H54 (cell line): ENCODE measurements at places on chromosomes 2 and 18.

GRCh38 chr2:226077841-226078240 lies 678.3 kb downstream of the NYAP2 start:
- DNase-seq = no peak

DNA sequence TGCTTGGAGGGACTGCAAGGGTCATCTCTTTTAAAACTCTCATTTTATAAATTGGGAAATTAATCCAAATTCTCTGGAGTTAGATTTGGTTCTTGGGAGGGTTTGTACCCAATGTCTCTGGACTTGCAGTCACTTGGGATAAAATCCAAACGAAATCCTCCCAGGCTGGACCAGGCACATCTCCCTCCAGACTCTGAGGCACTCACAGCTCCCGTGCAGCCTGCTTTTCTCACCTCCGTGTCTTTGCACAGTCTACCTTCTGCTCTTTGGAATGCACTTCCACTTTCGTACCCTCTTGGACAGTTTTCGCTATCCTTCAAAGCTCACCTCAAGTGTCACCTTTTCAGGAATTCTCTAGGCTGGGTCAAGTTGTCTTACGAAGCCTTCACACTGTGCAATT lies 166.3 kb downstream of the MYCN start:
- no peak for DNase-seq

DNA sequence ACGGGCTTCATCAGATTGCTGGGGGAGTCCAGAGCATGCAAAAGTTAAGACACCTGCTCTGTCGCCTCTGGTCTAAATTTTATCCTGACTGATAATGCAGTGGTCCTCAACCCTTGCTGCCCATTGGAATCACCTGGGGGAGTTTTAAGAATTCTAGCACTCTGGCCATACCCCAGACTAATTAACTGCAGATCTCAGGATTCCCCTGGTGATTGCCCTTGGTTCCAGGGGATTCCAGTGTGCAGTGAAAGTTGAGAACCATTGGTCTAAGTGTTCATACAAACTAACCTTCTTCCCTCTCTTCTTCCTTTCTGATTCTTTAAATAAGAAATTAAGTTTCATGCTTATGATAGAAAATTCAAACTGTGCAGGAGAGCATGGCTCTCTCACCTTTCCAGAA lies 105.7 kb upstream of the MGAT5 start:
- DNase-seq = no peak

DNA sequence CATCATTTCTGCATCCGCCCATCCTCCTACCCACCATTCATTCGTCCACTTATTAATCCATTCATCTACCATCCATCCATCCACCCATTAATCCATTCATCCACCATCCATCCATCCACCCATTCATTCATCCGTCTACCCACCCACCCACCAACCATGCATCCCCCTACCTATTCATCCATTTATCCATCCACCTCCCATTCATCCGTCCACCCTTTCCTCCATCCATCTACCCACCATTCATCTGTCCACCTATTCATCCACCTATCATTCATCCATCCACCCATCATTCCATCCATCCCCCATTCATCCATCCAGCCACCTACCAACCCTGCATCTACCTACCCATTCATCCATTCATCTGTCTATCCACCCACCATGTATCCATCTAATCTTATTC lies 83.5 kb upstream of the MCFD2 start:
- no peak for DNase-seq

DNA sequence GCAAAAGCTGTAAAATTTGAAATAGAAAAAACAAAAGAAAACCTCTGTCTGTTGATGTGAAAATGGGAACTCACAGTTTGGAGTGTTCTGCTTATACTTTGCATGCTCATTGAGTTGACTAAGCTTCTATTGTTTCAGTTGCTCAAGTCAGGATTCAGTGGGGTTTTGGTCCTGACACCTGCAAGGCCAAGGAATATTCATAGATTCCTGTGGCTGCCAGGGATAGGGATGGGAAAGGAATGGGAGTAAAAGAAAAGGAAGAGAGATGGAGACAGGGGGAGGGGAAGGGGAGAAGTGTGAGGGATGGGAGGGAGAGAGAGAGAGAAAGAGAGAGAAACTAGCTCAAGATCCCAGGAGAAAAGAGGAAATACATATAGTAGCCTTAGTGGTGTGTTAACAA lies 1.3 kb downstream of the CPS1 start:
- DNase-seq = no peak

DNA sequence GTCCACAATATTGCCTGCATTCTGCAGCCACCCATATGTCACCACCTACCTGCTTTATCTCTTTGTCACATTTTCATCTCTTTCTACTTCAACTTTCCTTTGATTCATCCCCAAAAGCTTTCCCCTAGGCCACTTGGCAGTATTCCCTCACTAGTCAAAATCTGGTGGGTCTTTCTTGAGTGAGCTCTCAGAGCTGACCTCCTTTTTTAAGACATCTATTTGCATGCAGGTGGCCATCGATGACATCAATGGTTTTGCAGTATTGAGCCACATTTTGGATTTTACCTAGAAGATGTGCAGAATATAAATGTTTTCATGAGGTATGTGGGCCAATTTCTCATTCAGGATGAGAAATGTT lies 133.4 kb upstream of the REG3A start:
- DNase-seq = no peak

GRCh38 chr2:176158855-176159662 lies 2.0 kb downstream of the HOXD3 start:
- DNase-seq = no peak

- no peak for DNase-seq
Measured at GRCh38 chr2:191797500-191797899, 49.4 kb downstream of the CAVIN2 start.

DNA sequence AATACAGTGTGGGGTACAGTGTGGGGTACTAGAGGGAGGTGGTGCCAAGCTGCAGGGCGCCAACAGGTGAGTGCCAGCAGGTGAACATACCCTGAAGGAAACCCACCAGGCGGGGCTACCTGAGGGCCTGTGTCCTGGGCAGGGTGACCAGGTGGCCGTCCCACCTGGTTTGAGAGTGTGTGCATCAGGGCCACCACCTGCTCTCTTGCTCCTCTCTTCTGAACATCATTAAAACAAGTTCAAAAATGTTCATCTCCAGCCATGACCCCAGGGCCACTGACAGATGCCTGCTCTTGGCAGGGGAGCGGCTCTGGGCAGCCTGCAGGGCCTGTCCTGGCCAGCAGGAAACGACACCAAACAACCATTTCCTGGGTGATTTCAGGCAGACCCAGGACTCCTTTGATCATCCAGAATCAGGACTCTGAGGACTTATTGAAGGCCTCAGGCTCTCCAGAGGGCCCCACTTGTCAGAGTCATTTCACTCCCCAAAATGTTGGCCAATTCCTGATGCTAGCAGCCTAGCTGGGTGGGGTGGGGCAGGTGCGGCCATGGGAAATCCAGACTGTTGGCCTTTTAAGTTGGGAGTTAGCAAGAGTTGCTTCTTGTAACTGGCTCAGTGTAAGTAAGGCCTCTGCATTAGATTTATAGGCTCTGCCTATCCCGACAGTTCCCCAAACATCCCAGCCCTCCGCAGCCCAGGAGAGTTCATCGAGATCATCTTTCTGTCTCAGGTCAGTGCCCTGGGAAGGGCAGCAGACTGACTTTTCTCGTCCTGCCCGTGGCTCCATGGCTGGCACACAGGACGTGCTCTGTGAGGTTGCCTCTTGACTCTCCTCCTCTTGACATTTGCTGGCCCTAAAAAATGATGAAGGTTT lies 111.5 kb upstream of the ZNF236 start:
- no peak for DNase-seq

DNA sequence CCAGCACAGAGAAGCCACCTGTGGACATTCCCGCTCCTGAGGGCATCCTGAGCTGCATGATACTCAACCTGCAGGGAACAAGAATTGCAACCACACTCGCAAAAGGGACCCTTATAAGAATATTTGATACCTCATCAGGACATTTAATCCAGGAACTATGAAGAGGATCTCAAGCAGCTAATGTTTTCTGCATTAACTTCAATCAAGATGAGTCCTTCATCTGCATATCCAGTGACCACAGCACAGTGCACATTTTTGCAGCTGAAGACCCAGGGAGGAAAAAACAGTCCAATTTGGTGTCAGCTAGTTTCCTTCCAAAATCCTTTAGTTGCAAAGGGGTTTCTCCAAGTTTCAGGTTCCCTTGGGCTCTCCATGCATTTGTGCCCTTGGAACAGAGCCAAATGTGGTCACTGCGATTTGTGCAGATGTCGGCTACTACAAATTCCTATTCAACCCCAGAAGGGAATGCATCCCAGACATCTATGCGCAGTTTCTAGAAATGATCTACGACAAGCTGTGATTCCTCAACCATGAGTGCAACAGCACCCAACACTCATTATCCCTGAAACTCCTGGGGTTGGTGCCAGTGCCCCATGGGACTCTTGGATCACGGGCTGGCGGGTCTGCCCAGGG lies 23.3 kb upstream of the FHOD3 start:
- DNase-seq = no peak

DNA sequence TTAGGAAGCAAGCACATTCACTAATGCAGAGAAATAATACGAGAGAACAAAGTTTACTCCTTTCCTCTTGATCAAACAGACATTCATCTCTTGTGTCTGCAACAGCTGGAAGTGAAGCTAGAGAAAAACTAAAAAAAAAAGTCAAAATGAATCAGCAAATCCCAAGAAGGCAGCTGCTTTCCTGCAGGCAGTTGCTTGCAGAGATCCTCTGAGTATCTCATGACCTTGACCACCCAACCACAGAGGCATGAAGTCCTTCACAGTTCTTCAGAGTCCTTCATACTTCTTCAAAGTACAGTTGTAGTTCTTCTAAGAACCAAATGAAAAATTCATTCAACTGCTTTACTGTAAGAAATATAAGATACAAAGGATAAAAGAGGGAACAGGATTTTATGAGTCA lies 97.2 kb upstream of the ACVR1C start:
- no peak for DNase-seq

GRCh38 chr2:118945881-118946280 lies 3.9 kb downstream of the MARCO start:
- no peak for DNase-seq

- no peak for DNase-seq
Measured at GRCh38 chr2:213087040-213087439, 64.4 kb downstream of the IKZF2 start.

DNA sequence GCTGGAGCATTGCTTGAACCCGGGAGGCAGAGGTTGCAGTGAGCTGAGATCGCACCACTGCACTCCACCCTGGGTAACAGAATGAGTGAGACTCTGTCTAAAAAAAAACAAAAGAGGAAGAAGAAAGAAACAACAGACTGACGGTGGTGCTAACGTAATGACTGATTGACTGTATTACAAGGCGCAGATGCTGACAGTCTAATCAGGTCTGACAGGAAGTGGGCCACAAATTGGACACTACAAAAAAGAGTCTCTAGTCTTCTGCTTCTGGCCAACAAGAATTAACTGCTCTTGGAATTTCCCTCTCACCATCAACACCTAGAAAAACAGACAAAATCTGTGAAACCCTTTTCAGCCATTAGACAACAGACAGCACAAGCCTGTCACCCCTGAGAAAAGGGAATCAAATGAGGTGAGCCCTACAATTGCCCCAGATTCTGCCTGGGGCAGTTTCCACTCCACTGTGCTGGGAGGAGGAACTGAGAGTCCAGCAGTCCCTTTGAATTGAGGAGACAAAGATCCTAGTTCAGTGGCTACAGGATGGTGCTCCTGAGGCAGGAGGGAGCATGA lies 43.3 kb downstream of the SNED1 start:
- no peak for DNase-seq

GRCh38 chr2:84327645-84328249 lies 131.3 kb downstream of the SUCLG1 start:
- no peak for DNase-seq

- DNase-seq = no peak
Measured at GRCh38 chr2:100742277-100743254, 77.4 kb upstream of the NPAS2 start.

DNA sequence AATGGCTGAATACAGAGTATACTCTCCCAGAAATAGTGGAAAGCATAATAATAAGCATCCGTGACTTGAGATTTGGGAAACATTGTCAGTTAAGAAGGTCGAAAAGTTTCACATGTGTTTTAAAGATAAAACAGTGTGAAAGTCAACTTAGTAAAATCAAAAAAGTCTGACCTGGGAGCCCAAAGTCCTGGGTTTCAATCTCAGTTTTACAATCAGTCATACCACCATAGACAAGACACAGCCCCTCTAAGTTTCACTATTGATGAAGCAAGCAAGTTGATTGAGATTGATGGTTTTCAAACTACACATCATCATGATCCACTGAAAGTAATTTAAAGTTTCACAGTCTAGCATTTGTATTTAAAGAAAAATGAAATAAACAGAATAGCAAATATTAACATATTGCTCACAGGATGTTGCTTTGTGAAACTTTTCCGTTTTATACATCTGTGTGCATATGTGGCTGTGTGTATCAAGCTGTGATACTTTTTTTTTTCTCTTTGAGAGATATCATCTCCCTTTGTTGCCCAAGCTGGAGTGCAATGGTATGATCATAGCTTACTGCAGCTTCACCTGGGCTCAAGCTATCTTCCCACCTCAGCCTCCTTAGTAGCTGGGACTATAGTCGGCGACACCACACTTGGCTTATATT lies 71.1 kb downstream of the PIK3C3 start:
- no peak for DNase-seq

- DNase-seq = no peak
Measured at GRCh38 chr2:42233976-42234441, 64.9 kb downstream of the EML4 start.

- DNase-seq = no peak
Measured at GRCh38 chr2:36565712-36566111, 32.3 kb downstream of the FEZ2 start.

DNA sequence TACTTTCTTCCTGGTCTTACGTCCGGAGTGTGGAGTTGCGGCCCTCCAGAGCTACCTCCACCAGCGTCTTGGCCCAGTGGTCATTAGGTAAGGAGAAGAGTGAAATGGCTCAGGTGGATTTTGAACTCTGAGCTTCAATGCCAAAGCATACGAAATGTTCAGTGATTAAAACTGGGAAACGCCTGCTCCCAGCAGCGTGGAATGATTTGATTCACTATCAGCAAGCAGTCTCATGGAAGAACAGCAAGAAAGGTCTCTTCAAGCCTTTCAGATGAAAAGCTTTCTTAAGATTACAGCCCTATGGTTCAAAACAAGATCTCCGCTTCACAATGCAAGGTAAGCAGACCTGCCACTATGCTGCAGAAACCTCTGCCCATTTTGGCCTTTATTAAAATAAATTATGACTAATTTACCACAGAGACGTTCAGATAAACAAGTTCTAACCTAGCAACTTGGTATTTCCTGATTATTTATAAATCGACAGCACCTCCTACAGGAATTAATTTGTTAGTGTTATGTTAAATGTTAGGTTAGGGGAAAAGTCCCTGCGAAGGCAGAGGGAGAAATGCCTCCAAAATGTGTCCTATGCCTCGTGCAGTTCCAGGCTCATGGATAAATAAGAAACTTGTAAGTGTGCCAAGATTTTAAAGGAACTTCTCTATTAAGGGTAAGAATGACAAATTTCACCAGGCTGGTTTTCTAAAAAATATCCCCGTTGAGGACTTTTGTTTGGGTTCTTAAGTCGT lies 10.1 kb downstream of the SP9 start:
- no peak for DNase-seq
